ENCODE measurements at places on chromosomes 4 and X.

GRCh38 chr4:72899214-72899613 lies 170.3 kb downstream of the COX18 start:
- DNase-seq: no peak

- no peak for DNase-seq
These were observed 38.2 kb downstream of the MAGED1 start for GRCh38 chrX:51931566-51932150.

- DNase-seq: no peak
These were observed 1700.6 kb upstream of the TENM3 start for GRCh38 chr4:180542445-180543100.

DNA sequence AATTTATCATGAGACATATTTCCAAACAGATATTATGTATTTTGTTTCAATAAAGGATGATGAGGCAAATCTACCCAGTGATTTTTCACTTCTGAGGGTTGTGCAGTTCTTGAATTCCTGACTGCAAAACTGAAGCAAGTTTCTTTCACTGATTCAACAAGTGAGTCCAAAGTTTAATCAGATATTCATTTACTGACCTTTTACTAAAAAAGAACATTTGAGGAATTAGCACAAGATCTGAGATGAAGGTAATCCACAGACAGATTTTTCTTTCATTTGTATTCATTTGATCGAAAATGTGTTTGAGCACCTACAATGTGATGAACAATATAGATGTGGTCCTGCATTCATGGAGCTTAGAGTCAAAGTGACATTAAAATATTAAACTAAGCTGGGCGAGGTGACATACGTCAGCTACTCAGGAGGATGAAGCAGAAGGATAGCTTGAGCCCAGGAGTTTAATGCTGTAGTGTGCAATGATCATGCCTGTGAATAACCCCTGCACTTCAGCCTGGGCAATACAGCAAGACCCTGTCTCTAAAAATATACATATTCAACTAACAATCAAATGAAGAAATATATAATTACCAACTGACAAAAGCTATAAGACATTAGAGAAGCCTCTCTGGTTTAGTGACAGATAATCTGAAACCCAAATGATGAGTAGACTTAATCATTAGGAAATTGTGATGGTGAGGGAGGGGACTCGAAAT lies 76.6 kb downstream of the ANXA3 start:
- DNase-seq: no peak

DNA sequence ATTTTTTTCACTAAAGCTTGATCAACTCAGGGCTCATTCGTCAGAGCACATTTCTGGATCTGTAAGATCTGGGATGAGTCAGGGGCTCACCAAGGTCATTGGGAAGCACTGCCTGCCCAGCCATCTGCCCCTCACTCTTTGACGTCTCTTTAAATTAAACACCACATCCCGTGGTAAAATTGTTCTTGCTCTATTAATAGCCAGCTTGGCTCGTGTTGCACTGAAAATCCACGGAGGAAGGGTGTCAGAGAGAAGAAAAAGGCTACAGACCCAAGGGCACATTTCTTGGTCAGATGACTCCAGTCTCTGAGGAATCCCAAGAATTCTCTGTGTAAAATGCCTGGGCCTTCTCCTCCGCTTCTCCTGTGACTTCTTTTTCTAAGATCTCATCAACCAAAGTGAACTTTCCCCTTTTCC lies 45.7 kb upstream of the GATB start:
- no peak for DNase-seq

DNA sequence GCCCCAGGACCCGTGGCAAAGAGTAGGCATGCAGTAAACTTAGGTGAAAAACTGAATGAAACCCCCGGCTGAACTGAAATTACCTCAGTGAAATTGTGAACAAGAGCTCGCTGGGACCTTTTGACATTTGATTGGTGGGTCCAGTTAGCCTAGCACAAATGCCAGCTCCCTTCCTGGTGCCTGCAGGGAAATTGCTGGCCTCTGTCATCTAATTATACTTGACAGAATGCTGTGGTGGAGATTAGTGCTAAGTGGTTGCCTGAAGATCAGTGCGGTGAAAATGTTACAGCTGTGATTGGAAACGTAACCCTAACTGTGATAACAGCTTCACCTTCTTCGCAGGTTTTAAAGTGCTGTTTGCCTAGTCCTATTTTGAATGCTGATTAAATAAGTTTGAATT lies 43.0 kb downstream of the ADD1 start:
- DNase-seq: no peak

- DNase-seq: no peak
These were observed 447.4 kb downstream of the PCDH10 start for GRCh38 chr4:133596459-133596858.

DNA sequence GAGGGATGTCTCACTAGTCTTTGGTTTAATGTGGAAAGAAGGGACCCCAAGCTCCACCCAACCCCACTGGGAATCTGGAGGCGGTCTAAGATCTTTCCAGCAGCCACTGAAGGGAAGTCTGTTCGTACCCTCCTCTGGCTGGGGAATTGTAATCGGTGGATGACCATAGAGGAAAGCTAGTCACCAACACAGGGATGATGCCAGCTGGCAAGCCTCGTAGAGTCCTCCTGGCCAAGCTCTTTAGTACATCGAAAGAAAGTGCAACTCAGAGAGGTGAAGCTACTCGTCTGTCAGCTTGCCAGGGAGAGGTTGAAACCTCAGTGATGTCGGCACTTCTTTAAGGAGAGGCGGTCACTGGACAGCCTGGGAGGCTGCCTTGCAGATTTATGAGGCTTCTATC lies 58.7 kb downstream of the MAMLD1 start:
- DNase-seq: no peak

DNA sequence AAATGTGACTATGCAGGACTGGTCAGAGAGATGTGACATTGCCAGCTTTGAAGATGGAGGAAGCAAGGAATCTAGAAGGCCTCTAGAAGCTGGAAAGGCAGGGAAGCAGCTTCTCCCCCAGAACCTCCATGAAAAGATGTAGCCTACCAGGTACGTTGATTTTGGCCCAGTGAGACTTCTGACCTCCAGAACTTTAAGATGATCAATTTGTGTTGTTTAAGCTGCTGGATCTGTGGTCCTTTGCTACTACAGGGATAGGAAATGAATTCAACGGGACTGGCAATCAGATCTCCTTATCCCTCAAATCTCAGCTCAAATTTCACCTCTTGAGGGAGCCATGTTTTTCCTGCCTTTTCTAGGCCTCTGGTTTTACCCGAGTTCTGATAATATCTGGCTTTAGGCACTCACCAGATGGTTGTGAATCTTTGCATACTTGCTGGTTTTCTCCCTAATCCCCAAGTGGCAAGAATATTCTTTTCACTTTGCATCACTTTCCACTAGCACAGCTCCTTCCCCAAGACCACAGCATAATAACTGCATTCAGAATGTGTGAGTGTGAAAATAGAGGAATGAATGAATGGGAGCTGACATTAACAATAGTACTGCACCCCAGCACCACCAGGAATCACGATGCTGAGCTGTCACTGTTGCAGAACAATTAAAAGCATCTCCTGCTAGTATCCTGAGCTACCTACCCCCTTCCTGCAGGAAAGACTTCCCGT lies 25.5 kb upstream of the TMSB4X start:
- no peak for DNase-seq

- DNase-seq: no peak
These were observed 13.1 kb upstream of the SULT1B1 start for GRCh38 chr4:69773484-69773883.

GRCh38 chrX:25534091-25534490 lies 518.3 kb upstream of the ARX start:
- no peak for DNase-seq

DNA sequence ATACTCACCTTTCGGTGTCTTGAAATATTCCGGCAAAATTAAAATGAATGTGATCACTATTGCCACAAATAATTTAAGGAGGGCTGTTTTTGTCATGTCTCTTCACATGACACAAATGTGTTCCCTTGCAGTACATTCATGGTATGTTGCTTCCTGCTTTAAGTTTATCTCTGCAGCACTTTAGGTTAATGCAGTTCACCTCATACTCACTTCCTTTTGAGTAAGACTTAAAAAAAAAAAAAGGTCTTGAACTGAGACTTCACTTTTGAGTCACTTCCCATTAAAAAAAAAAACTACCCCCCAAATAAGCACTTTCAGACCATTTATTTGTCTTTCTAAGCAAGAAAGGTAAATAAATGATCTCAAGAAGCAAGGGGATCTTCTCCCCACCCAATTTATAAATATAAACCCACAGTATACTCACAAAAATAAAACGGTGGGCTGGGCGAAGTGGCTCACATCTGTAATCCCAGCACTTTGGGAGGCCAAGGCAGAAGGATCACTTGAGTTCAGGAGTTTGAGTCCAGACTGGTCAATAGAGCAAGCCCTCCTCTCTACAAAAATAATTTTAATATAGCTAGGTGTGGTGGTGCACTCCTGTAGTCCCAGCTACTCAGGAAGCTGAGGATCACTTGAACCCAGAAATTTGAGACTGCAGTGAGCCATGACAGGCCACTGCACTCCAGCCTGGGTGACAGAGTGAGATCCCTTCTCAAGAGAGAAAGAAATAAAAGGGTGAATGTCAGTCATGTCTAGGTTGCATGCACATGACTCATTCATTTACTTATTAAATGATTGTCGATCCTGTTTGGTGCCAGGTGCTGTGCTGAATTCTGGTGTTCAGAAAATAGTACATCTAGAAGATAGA lies at the start of gene TMEM156:
TSS of gene TMEM156 (minus strand) at position 192 of the 868 bp plus-strand sequence. CDS start at position 96, 96 bp downstream.
- peak; percentile 88 for DNase-seq

DNA sequence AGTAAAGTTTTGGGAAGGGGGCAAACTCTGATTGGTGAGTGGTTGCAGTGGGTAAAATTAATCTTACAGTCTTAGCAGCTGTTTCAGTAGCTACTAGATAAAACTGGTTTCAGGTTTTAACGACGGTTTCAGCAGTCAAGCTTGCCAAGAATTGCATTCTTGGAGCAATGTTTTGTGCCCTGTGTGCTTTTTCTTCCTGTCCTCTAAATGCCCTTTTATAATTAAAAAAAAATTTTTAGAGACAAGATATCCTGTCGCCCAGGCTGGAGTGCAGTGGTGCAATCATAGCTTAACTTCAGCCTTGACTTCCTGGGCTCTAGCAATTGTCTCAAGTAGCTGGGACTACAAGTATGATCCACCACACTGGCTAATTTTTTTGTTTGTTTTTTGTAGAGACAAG lies 6.3 kb upstream of the PPEF2 start:
- no peak for DNase-seq

DNA sequence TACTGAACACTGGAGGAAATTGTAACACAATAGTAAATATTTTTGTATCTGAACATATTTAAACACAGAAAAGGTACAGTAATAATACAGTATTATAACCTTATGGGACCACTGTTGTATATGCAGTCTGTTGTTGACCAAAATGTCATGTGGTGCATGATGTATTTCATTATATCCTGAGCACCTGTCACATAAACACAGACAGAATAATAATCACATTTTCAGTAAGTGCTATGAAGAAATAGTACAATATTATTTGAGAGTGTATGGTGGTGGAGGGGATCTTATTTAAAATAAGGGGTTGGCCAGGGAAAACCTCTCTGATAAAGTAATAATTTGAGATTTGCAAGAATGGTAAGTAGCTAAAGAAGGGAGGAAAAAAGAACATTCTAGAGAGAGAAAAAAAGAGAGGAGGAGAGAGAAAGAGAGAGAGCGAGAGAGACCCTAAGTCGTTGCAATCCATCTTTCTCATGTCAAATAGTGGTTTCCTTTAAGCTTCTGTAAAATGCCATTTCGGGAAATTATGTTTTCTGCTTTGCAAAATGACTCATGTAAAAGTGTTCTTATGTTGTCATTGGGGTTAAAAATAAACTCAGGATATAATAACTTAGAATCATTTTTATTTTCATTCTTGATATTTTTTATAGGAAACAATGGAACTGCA lies 19.3 kb upstream of the CLNK start:
- no peak for DNase-seq

DNA sequence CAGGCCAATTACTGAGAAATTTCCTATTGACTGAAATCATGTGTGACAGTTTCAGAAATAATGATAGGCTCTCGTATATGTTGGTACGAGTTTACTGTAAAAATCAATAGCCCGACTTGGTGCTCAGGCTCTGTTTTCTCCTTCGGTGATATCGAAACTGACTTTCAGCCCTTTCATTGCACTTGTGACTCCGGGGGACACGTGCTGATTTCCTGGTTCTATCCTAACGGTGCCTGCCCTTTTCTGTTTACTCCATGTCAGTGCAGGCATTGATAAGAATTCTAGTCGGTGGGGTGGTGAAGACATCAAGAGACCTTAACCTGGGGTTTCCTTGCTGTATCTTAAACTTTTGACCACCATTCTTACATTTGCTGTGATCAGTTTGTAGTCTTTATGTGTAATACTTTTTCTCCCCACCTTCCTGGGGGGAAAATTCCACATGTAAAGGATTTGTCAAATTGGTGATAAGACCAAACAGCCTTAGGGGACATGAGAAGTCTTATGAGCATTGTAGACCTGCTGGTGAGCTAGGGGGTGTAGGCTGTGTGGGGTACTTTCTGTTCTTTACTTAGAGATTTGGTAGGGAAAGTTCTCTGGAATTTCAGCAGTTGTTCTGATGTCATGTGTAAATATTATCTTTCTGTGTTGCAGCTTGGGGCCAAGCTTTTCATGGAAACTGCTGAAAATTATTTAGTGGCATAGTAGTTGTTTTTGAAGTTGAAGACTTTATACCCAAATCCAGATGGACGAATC lies 52.7 kb downstream of the TMEM131L start:
- DNase-seq: peak; percentile 40

- DNase-seq: no peak
These were observed 82.8 kb upstream of the CAMK2D start for GRCh38 chr4:113844369-113844768.

DNA sequence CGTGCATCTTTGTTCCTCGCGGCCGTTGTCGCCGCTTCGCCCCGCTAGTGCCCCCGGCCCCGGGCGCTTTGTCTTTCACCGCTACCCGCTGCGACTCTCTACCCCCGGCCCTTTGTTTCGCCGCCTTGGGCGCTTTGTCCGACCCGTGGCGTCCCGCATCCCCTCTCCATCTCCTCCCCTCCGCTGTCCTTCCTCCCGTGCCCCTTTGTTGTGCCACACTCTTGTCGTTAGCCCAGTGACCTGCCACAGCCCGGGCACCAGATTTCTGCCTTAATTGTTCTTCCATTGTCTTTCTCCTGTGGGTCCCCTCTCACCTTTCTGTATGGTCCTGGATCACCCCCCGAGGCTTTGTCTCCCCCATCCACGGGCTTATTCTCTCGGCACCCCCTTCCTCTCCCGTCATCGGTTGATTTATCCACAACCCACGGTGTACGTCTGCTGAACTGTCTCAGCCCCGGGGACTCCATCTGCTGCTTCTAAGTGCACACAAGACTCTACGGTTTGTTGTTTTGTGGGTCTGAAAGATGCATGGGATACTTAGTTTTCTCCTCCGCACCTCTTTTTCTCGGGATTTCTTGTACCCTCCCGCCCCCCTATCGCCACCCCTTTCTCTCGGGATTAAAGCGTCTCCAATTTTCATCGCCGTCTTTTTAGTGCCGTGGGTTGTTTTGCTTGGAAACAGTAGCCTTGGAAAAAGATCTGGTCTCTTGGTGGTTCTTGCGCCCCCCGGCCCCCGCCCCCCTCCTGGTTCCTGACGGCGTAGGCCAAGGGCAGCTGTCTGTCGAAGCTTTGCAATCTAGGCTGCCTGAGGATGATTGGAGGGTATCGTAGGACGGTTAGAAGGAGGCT lies 783 bp downstream of the RBPJ start:
- no peak for DNase-seq

Data from activated CD4-positive, alpha-beta T cell treated with anti-CD3 and anti-CD28 coated beads, Interleukin-2, amount 50 U/mL, for 16 hours (primary cell).